Effector memory CD8-positive, alpha-beta T cell (primary cell): ENCODE measurements at places on chromosomes 12 and 14.

GRCh38 chr12:52323001-52323400 is 1.8 kb upstream of the KRT83 start:
- DNase-seq, result no peak

GRCh38 chr12:117313926-117314325 is 47.5 kb downstream of the NOS1 start:
- DNase-seq, result no peak

DNA sequence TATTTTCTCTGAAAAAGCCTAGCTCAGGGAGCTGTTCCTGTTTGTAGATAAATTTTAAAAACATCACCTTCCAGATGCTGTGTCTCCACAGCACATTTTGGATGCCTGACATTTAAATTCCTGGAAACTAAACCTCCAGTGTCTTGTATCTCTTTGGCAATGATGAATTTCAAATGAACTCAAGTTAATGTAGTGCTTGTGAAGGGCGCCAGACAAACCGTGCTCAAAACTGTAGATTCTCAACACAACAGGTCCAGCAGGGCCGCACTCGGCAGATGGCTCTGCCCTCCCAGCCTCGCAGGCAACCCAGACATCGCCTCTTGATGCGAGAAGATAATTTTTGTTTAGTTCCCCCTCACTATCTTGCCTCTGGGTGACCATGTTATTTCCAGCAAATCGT is 432.9 kb downstream of the VRK1 start:
- DNase-seq, result no peak

DNA sequence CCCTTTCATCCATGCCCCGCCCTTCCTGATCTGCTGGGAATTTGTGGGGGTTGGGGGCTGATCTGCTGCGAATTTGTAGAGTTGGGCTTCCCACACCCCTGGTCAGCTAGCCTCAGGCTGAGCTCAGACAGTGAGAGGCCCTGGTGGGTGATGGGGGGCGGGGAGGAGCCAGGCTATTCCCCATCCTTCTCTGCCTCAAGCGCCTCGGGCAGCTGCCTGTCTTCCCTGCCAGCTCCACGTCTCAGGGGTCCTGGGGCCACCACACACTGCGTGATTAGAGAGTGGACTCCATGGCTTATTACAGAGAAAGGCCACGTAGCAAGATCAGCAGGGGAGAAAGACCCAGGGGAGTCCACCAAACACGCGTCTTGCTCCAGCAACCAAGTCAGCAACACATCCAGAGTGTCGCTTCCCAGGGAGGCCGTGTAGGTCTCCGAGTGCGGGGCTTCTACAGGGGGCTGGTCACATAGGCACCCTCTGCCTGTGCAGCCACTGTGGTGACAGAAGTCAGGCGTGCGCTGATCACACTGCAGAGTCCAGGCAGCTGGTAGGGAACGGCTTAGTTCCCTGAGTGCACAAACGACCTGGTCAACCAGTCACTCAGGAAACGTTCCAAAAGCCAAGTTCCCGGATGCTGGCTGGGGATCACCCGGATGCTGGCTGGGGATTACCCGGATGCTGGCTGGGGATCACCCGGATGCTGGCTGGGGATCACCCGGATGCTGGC is 254.4 kb upstream of the SFSWAP start:
- no peak for DNase-seq

- no peak for DNase-seq
These were observed 1.9 kb downstream of the CARMIL3 start for GRCh38 chr14:24053548-24054323.

DNA sequence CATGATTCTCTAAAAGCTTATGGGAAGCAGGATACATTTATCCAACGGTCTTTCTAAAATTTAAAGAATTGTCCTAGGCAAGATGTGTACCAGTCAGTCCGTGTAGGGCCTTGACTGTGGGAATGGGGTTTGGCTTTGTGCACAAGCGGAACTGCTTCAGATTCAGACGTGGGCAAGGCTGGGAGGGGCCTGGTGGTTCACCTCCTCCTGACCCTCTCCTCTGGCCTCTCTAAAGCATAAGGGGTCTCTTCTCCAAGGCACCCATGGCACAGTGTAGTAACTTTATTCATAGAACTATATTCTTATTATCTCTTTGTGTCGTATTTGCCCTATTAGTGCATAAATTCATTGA is 121.2 kb upstream of the PTPRB start:
- no peak for DNase-seq

DNA sequence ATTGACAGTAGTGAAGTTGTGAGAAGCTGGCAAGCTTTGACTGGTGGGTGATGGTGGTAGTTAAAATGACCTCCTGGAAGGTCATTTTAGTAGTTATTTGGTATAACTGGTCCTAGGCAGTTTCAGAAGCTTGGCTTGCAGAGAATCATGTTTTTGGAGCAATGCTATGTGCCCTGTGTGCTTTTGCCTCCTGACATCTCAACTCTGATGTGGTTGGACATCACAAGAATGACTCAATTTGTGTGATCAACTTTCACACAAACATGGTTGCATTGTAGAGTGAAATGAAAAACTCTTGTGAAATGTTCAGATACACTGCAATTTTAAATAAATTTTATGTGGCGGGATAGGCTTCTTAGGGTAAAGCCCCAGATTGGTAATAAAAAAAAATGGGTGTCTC is 8.3 kb upstream of the ABCD2 start:
- no peak for DNase-seq
